Astrocyte (in vitro differentiated cells and primary cell): ENCODE measurements at places on chromosomes 3 and 15. TPM values are rescaled to one million over a fixed set of nuclear protein-coding genes. Genes with fewer than 3 reads are reported as not detected.

DNA sequence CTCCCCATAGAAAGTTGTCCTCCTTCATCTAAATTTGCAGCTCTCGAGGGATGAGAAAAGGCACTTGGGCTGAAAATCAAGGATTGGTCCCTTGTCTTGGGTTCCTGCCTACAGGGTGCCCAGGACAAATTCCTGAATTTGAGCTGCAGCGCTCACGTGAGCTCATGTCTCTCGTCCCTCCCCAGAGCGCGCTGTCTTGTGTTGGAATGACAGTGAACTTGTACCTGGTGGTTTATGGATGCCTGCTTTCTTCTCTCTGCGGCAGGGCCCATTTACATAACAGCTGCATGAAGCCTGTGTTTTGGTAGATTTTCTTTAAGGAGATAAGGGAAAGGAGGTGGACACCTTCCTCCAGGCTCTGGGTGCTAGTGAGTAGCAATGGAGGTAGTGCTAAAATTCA lies 4.3 kb downstream of the RYR3 start:
- peaks cover 30% of the 10 kb centered on the region for H3K27me3 ChIP-seq
- no peak for DNase-seq
- H3K27ac ChIP-seq: no peak overlapping the region
- H3K4me1 ChIP-seq: no peaks in the 10 kb centered on the region
- no peaks in the 10 kb centered on the region for H3K36me3 ChIP-seq

DNA sequence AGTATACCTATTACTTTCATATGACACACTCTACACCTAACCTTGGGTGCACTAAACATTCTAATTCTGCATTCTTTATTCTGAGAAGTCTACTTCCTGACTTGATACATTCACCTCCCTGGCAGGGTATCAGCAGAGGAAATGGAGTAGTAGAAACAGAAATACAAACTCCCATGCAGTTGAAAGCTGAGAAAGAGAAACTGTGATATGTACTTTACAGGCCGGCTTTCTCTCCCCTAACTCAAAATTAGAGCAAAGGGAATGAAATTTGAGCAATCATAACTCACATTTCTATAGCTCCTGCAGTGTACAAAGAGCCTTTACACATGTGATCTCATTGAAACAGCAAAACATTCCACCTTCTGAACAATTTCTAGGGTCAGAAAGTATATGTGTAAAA lies 135.5 kb upstream of the COL8A1 start:
- peak overlapping the region; percentile 40 for H3K27ac ChIP-seq
- H3K4me3 ChIP-seq: no peak overlapping the region
- H3K4me1 ChIP-seq: peaks cover 24% of the 10 kb centered on the region
- no peaks in the 10 kb centered on the region for H3K36me3 ChIP-seq
- H3K27me3 ChIP-seq: no peaks in the 10 kb centered on the region

GRCh38 chr3:125479091-125479490 lies 40.9 kb downstream of the SNX4 start:
- no peaks in the 10 kb centered on the region for H3K27me3 ChIP-seq
- no peak overlapping the region for H3K27ac ChIP-seq
- peaks cover 12% of the 10 kb centered on the region for H3K36me3 ChIP-seq
- no peaks in the 10 kb centered on the region for H3K4me1 ChIP-seq

DNA sequence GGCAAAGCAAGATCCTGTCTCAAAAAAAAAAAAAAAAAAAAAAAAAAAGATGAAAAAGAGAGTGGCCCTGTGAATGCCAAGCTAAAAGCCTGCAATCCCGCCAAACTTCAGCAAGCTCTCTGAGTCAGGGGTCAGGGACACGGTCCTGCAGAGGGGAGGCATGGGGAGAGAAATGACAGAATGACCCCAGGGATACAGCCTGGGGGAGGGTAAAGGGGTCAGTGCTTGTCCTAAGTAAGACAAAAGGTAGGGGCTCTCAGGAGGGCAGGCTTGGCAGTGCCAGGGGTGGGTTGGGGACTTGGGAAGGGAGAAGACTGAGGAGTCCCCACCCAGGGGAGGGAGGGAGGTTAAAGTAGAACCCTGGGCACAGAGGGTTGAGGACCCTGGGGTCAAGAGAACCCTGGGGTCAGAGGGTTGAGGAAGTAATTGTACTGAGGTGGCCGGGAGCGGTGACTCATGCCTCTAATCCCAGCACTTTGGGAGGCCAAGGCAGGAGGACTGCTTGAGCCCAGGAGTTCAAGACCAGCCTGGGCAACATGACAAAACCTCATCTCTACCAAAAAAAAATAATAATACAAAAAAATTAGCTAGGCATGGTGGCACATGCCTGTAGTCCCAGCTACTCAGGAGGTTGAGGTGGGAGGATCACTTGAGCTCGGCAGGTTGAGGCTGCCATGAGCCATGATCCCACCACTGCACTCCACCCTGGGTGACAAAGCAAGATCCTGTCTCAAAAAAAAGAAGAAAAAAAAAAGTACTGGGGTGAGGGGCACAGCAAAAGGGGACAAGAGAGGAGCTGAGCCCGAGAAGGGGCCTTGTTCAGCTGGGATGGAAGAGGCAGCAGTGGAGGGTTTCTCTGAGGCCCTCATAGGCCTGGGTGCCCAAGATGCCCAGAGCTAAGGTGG lies 5.2 kb upstream of the SEMA3B start:
- DNase-seq: no peak
- H3K4me1 ChIP-seq: peaks cover 40% of the 10 kb centered on the region
- peaks cover 3% of the 10 kb centered on the region for H3K36me3 ChIP-seq
- no peaks in the 10 kb centered on the region for H3K27me3 ChIP-seq

GRCh38 chr15:66071160-66071920 lies 182.2 kb downstream of the MEGF11 start:
- no peaks in the 10 kb centered on the region for H3K4me1 ChIP-seq
- no peak for DNase-seq
- H3K36me3 ChIP-seq: no peaks in the 10 kb centered on the region

- H3K27me3 ChIP-seq: no peaks in the 10 kb centered on the region
- no peak overlapping the region for H3K27ac ChIP-seq
- no peaks in the 10 kb centered on the region for H3K36me3 ChIP-seq
- peaks cover 4% of the 10 kb centered on the region for H3K4me1 ChIP-seq
Observed at GRCh38 chr15:71800190-71800589, 10.2 kb upstream of the NR2E3 start.

GRCh38 chr3:56825567-56826438 lies 24.1 kb upstream of the ARHGEF3 start:
- peaks cover 5% of the 10 kb centered on the region for H3K27me3 ChIP-seq
- no peak overlapping the region for H3K27ac ChIP-seq
- no peaks in the 10 kb centered on the region for H3K4me1 ChIP-seq

DNA sequence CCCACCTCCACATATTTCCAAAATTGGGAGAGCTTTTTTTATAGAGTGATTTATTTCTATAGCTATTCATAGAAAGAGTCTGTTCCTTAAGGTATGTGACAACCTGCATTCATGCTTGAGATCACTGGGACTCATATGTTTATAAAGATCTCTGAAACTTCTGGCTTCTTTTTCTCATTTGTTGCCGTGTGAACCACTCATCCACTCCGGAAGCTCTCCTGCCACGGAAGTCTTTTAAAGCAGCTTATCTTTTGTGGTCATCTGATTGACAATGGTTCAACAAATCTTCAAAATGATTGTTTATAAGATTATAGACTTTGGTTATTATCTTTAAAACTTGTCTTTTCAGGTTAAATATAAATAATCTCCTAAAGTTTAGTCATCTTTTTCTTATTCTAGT lies 260.5 kb downstream of the C3orf38 start:
- H3K27me3 ChIP-seq: no peaks in the 10 kb centered on the region
- DNase-seq: peak; percentile 22
- H3K4me1 ChIP-seq: no peaks in the 10 kb centered on the region
- H3K36me3 ChIP-seq: no peaks in the 10 kb centered on the region
- no peak overlapping the region for H3K27ac ChIP-seq

GRCh38 chr3:127325629-127325961 lies 37.7 kb upstream of the PRR20G start:
- H3K4me3 ChIP-seq: no peak overlapping the region
- peak; percentile 31 for DNase-seq
- no peak overlapping the region for H3K27ac ChIP-seq
- H3K4me1 ChIP-seq: no peaks in the 10 kb centered on the region
- no peaks in the 10 kb centered on the region for H3K27me3 ChIP-seq
- H3K36me3 ChIP-seq: no peaks in the 10 kb centered on the region

DNA sequence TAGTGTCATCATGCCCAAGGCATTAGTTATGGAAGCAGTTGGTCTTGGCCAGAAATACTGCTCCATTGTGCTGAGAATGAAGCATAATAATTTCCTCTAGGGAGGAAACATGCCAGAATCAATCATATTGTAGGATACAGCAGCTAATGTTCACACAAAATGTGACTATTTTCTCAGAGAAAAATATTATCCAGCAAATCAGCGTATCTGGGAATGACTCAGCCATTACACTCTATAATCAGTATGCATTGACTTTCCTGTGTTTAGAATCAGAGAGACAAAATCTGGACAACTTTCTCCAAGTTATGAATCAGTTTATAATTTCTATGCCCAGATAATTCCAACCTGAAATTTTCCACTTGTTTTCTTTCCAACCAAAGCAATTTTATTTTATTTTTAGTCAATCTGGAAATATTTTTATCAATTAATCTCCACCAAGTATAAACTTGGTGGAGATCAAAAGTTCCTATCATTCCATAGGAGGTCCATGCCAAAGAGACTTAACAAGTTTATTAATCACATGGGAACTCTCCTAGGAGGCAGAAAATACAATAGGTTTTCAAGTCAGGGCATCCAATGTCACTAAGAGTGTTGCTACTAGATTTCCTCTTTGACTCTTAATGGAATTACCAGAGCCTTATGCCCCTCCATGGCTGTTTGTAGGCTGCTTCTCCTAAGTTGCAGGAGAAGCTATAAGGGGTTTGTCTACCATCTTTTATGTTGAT lies 36.4 kb downstream of the SUCNR1 start:
- no peaks in the 10 kb centered on the region for H3K36me3 ChIP-seq
- no peak overlapping the region for H3K4me3 ChIP-seq
- H3K27ac ChIP-seq: peak overlapping the region; percentile 54
- H3K4me1 ChIP-seq: peaks cover 14% of the 10 kb centered on the region
- H3K27me3 ChIP-seq: no peaks in the 10 kb centered on the region

DNA sequence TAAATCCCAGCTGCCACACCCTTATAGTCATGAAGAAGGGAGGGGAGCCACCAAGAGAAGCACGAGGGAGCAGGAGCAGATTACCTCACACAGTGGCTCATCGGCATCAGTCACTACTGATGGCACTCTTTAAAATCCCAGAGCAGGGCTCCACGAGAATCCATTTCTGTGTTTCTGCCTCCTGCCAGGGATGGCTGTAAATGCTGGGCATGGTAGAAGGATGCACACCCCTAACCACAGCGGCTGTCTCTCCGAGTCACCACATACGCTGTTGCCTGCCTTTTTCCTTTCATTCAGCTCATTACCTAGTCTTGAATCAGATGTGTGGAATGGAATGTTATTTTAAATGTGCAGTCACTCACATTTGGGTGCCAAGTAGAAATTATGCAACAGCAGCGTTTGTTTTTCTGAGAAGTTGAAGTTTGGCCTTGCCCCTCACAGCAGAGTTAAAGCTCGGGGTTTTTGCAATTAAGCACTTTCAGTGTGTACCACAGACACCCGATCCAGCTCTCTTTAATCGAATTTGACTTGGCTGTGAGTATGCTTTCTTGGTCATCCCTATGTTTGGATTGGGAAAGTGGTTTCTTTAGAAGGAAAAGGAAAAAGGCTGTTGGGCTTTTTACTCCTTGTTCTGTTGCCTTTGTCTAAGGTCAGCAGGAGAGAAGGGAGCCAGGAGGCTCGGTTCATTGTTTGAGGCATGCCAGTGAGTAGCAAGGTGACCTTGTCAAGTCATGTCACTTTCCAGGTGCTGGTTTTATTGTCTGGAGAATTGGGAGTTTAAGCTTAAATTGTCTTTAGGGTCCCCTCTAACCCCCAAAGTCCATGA lies 284.2 kb upstream of the TPM1 start:
- peak; percentile 97 for DNase-seq
- no peaks in the 10 kb centered on the region for H3K36me3 ChIP-seq
- H3K4me1 ChIP-seq: peaks cover 31% of the 10 kb centered on the region
- peak overlapping the region; percentile 75 for H3K27ac ChIP-seq
- H3K27me3 ChIP-seq: no peaks in the 10 kb centered on the region

GRCh38 chr3:120765830-120766493 lies 23.4 kb downstream of the GTF2E1 start:
- H3K27ac ChIP-seq: no peak overlapping the region
- DNase-seq: no peak
- peaks cover 6% of the 10 kb centered on the region for H3K4me1 ChIP-seq
- no peaks in the 10 kb centered on the region for H3K36me3 ChIP-seq
- H3K4me3 ChIP-seq: no peak overlapping the region
- H3K27me3 ChIP-seq: no peaks in the 10 kb centered on the region

DNA sequence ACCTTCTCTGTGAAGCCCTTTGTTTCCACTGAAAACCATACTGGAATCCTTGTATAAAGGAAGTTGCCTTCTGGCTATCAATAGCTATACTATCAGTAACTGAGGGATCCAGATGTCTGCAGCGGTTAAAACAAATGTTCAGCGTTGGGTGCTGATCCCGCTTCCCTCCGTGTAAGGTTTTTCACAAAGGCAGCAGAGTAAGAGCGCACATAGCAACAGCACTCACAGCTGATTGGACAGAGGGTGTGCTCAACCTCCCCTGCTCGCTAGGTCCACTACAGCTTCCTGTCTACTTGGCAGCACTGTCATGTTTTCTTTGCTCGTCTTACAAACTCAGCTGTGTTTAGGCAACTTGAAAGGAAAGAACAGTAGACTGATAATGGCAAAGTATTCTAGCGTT lies 27.3 kb downstream of the ATOSA start:
- no peaks in the 10 kb centered on the region for H3K36me3 ChIP-seq
- H3K27ac ChIP-seq: peak overlapping the region; percentile 94
- H3K4me3 ChIP-seq: peak overlapping the region; percentile 62
- peaks cover 30% of the 10 kb centered on the region for H3K4me1 ChIP-seq
- H3K27me3 ChIP-seq: no peaks in the 10 kb centered on the region

DNA sequence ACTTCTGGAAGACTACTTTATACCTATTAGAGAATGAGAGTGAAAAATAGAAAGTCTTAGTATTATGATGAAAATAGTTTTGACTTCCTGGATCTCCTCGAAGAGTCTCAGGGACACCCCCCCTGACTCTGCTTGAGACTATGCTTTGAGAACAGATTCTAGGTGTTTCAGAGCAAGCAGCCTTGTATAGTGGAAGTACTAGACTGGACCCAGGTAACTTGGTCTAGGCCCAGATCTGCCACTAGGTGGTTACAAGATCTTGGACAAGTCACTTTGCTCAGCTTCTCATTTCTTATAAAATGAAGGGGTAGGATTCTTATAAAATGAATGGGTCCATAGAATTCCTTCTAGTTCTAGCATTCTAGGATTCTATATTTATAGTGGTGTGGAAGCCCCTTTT lies 9.1 kb downstream of the ABHD5 start:
- no peak overlapping the region for H3K27ac ChIP-seq
- peaks cover 4% of the 10 kb centered on the region for H3K36me3 ChIP-seq
- DNase-seq: no peak
- no peak overlapping the region for H3K4me3 ChIP-seq
- no peaks in the 10 kb centered on the region for H3K4me1 ChIP-seq
- no peaks in the 10 kb centered on the region for H3K27me3 ChIP-seq

GRCh38 chr3:127985216-127985615 lies 67.0 kb upstream of the SEC61A1 start:
- no peak overlapping the region for H3K27ac ChIP-seq
- no peaks in the 10 kb centered on the region for H3K4me1 ChIP-seq
- H3K36me3 ChIP-seq: no peaks in the 10 kb centered on the region
- H3K4me3 ChIP-seq: no peak overlapping the region

Gene OXTR
- total RNA-seq: 2.2 and 3.0 TPM in 2 replicates

Gene CCR9
- not detected in 2 replicates for total RNA-seq

Gene TLR9
- total RNA-seq: 0.25 and 0.36 TPM in 2 replicates

Gene MED12L
- 5.0 and 8.2 TPM in 2 replicates for total RNA-seq

Gene CHL1
- total RNA-seq: not detected in 2 replicates
